ENCODE measurements at places on chromosomes 6 and 20. TPM values are rescaled to one million over a fixed set of nuclear protein-coding genes. Genes with fewer than 3 reads are reported as not detected.

SGK2 gene
- total RNA-seq = 14.0 TPM

TRAPPC3L gene
- total RNA-seq = not detected

GTSF1L gene
- total RNA-seq = not detected

TBC1D22B gene
- 8.7 TPM for total RNA-seq

DEFB132 gene
- total RNA-seq = 1.5 TPM

DNAH8 gene
- total RNA-seq = not detected

SEC63 gene
- 126 TPM for total RNA-seq

MROH8 gene
- total RNA-seq = 6.9 TPM

SOBP gene
- 11.0 TPM for total RNA-seq

MOG gene
- not detected for total RNA-seq

CCM2L gene
- total RNA-seq = 10.4 TPM

All from mesenteric fat pad (tissue), 1 donor.